Left kidney (tissue), 8 donors: ENCODE measurements at places on chromosomes 5 and 9. TPM values are rescaled to one million over a fixed set of nuclear protein-coding genes. Genes with fewer than 3 reads are reported as not detected.

DNA sequence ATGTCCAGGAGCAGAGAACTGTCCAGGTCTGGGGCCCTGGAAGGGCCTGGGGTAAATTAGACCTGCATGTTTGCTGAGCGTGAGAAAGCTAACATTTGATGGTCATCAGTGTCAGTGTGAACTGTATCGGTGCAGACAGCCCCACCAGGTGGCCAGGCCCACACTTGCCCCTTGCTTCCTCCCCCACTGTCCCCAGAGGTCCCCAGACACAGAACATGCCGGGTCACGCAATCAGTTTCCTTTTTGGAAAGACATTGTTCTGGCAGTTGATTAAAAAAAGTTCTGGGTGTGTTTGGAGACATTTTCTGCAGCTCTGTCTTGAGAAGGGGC is 1.5 kb downstream of the NKD2 start:
- DNase-seq = no peak

DNA sequence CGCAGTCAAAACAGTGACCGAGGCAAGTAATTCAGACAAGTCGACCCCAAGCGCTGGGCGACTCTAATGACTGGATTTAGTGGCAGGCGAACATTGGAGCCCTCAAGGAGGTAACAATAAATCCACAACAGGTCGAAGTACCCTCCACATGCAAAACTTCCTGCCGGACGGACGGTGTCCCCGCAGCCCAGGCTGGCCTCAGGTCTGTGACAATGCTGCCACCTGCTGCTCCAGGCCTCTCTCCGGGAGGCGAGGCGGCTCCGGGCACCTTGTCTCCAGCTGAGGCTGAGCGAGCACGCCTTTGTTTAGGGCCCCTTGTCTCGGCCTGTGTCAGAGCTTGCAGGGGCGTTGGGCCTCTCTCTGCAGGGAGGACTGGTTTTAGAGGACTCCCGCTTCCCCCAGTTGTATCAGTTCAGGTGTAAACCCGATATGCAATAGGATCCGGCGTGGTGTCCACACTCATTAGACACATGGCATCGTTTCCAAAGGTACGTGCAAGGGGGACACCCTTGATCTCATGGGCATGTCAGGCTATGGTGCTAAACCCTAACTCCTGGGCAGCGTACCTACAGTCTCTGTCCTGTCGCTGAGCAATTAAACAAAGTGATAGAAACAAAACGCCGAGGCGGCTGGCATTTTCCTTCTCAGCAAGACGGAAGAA is 628.0 kb upstream of the ADAMTS16 start:
- DNase-seq = peak; percentile 64

DNA sequence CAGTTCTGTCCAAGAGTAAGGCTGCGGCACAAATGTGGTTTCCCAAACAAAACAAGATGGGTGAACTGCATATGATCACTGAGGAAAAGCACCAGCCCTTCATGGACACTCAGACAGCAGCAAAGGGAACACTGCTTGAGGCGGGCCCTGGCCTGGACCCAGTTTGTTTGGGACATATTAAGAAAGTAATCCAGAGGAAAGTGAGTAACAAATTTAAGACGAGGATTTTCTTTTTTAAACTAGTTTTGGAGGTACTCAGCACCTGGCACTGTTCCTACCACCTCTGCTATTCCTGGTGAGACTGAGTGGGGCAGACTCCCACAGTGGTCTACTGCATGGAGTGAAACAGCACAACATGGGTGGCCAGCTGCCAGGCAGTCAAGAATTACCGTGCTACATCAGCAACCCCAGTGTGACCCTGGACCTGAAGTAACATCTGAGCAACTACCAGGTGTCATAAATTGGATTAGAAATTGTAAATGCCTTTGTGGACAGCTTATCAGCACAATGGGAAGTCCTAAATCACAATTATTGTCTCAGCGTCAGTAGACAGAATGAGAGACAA is 28.5 kb downstream of the P4HA2 start:
- DNase-seq = no peak

DNA sequence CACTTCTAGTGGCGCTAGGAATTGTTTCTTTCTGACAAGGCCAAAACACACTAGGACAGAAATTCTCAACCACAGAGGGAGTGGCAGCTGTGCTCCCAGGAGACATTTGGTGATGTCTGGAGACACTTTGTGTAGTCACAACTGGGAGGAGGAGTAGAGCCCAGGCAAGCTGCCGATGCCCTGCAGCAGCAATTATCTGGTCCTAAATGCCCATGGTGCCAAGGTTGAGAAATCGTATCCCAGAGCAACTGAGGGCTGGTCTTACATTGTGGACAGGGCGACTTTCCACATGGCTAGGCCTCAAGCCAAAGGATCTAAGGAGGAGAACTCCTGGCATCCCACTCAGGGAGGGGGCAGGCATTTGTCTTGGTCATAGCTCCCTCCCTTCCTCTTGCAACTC is 259.9 kb downstream of the GADD45G start:
- no peak for DNase-seq

- no peak for DNase-seq
Observed at GRCh38 chr5:37400501-37400900, 21.4 kb downstream of the WDR70 start.

- DNase-seq = no peak
Observed at GRCh38 chr9:130536701-130537107, 42.7 kb upstream of the FUBP3 start.

DNA sequence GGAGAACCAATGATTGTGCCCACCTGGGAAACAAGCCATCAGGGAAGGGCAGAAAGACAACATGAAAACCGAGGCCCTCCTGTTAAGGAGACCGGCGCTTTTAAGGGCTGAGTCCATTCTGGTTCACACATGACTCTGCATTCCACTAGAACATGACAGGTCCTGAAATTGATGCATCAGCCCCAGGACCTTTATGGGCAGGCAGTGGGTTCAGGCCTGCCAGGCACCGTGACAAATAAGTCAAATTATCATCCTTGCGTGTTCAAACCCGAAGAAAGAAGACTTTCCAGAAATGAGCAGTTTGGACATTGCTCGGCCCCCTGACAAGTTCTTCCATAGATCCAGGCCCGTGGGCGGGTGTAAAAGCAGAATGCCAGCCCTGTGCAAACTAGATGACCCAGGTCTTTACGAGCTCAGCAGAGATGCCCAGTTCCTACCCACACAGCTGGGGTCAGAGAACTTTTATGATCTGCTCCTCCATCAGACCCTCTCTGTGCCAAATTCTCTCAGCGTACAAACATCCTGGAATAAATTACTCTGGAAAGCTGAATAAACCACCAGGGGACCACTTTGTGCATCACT is 295.5 kb upstream of the WWC1 start:
- no peak for DNase-seq

DNA sequence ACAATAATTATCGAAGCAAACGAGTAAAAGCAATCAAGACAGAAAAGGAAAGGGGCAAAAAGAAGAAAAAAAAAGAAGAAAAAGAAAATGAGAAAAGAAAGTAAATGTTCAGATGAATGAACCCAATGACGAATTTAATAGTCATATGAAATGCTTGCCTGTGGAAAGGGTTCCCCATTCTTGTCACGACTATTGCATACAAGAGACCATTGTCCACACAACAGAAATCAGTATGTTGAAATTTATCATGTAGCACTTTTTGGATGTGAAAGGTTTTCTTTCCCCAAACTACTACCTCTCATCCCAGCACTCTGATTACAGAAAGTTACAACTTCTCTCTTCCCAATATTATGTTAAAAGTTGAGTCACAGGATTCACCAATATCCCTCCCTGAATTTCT is 162.4 kb downstream of the ZDHHC21 start:
- no peak for DNase-seq

DNA sequence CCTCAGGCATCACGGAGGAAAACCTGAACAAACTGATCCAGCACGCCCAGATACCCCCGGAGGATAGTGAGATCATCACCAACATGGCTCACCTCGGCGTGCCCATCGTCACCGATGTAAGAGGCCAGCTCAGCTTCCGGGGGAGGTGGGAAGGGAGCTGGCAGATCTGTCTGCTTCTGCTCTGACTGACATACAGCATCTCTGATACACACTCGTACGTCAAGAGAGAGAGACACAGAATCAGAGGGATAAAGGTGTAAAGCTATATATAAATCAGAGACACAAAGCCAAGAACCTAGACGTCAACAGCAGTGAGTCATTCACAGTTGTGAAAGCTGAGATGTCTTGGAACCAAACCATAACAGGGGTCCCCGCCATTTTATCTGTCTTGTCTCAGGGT is 30.1 kb upstream of the CFAP157 start:
- DNase-seq = no peak

DNA sequence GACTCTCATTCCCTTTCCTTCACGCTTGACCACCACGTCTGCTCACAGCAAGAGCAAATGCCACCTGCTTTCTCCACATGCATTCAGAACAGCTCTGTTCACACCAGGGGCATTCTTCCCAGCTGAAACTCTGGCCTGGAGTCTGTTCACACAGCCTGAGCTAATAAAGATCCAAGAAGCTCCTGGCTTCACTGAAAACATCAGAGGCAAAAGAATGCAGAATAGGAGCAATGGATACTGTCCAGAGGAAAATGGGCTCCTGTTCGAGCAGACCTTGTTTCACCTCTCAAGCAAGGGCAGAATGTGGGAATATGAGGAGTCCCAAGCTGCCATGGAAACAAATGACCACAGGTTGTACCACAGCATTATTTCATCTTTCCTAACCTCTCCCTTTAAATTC is 402.7 kb upstream of the TNC start:
- no peak for DNase-seq

DNA sequence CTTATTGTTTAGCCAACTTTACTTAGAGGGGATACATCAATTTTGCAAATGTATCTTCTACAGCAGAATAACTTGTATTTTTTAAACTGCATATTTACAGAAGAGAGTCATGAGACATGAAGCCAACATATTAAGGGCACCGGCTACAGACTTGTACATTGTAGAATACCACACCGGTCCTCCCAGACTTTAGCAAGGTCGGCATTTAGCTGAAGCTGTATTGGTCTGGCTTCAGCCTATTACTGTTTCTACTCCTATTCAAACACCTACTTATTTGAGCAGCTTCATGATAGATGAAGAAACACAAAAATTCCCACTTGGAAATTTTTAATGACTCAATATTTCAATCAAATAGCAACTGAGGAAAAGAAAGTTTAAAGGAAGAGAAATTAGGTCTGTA is 33.0 kb downstream of the NR3C1 start:
- DNase-seq = no peak

GRCh38 chr9:104686081-104686480 is 8.2 kb upstream of the OR13D1 start:
- no peak for DNase-seq

GRCh38 chr5:79578876-79579275 is 33.4 kb upstream of the TENT2 start:
- DNase-seq = no peak

DNA sequence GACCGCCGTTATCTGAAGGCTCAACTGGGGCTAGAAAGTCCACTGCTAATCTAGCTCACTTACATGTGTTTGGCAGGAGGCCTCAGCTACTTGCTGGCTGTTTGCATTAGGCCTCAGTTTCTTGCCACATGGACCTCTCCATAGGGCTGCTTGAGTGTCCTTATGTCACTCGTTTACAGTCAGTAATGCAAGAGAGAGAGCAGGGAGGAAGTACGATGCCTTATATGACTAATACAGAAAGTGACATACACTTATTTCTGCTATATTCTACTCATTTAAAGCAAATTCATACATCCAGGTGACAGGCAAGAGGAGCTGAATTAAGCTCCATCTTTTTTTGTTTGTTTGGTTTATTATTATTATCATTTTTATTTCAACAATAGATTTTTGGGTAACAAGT is 179.6 kb downstream of the LURAP1L start:
- no peak for DNase-seq

DNA sequence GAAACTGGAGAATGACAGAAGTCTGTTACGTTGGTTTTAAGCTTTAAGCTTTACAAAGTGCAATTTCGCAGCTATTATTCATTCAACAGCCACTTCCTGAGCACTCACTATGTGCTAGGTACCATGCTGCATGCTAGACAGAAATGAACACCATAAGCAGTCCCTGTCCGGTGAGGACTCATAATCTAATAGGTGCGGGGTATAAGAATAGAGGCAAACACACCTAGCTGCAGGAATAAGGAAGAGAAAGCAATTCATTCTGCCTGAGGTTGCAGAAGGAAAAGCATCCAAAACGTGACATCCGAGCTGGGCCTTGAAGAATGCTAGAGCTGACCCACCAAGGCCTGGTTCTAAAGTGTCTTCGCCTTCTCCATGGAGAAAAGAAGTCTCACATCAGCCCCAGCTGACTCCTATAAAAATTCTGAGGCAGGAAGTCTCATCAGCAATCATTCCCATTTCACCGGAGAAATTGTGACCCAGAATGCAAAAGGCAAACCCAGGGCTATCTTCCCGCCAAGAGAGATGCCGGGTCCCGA is 542 bp downstream of the FKBP15 start:
- DNase-seq = no peak

- DNase-seq = no peak
Observed at GRCh38 chr5:57791875-57792274, 309.3 kb upstream of the ACTBL2 start.

Gene TMC1
- polyA plus RNA-seq = 1.3 TPM

Gene PCDHGB1
- polyA plus RNA-seq = 1.9 TPM

Gene GLRA1
- polyA plus RNA-seq = 0.13 TPM

Gene GDA
- 0.47 TPM for polyA plus RNA-seq

Gene POLR3G
- 4.9 TPM for polyA plus RNA-seq

Gene FRMPD1
- 1.0 TPM for polyA plus RNA-seq

Gene RABEPK
- polyA plus RNA-seq = 21.1 TPM
